ENCODE measurements at places on chromosomes 4 and X.
A peak's percentile ranks its signal among the peaks of the same experiment; 100 is the strongest.

- DNase-seq: no peak
Observed at GRCh38 chr4:78962597-78963115, 23.4 kb upstream of the PAQR3 start.

- no peak for DNase-seq
Observed at GRCh38 chr4:128163177-128164117, 102.3 kb downstream of the LARP1B start.

DNA sequence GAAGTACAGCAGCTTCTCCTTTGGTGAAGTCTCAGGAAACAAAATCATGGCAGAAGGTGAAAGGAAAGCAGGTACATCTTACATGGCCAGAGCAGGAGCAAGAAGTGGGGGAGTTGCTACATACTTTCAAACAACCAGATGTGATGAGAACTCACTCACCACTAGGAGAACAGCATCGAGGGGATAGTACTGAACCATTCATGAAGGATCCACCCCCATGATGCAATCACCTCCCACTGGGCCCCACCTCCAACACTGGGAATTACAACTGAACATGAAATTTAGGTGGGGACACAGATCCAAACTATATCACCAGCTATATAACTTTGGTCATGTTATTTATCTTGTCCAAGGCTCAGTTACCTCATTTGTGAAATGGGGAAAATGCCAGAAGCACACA, 159.4 kb downstream of the OPHN1 start:
- no peak for DNase-seq

DNA sequence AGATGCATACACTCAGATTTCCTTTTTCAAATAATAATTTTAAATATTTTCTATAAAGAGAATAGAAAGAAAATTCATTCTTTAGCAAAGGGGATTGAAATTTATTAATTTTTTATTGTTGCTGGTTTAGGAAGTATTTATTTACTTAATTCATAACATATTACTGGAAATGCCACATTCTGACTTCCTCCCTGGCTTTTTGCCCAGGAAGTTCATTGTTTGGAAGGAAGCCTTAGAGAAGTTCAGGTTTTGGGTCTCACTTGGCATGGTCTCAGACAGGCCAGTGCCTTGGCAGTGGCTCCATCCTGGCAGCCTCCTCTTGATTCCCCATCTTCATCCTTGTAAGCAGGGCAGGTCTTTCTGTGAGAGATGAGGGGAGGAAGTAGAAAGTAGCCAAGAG, 50.5 kb downstream of the IL15 start:
- DNase-seq: no peak

- peak; percentile 19 for DNase-seq
Observed at GRCh38 chr4:68451246-68452211, 4.3 kb downstream of the TMPRSS11E start.

DNA sequence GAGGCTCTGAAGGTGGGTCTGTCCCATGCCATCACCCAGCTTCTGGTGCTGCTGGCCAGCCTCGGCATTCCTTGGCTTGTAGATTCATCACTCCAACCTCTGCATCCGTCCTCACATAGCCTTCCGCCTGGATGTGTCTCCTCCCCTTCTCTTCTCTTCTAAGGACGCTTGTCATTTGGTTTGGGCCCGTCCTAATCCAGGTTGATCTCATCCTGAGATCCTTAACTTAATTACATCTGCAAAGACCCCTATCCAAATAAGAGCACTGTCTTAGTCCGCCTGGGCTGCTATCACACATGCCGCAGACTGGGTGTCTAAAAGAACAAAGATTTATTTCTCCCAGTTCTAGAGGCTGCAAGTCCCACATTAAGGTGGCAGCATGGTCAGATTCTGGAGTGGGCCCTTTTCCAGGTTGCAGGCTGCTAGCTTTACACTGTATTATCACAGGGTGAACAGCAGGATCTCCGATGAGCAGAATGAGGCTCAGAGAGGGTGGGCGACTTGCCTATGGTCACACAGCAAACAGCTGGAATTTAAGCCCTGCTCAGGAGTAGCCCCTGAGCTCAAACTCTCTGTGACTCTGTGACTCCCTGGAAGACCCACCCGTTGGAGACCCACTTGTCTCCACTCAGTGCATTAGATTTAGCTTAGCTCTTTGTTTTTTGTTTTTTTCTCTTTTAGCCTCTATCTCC, 113.1 kb downstream of the STK32B start:
- DNase-seq: no peak

DNA sequence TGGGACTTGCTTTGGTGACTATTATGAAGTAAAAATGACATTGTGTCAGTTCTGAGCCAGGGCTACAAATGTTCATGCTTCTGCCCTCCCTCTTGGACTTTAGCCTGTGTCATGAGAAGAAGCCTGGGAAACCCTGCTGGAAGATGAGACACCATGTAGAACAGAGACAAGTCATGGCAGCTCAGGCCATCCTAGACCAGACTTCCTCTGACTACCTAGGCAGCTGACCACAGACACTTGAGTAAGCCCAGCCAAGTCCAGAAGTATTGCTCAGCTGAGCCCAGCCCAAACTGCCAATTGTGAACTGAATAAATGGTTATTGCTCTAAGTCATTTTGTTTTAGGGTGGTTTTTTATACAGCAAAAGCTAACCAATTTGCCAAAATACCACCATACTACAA, 467.6 kb upstream of the CNKSR2 start:
- no peak for DNase-seq

DNA sequence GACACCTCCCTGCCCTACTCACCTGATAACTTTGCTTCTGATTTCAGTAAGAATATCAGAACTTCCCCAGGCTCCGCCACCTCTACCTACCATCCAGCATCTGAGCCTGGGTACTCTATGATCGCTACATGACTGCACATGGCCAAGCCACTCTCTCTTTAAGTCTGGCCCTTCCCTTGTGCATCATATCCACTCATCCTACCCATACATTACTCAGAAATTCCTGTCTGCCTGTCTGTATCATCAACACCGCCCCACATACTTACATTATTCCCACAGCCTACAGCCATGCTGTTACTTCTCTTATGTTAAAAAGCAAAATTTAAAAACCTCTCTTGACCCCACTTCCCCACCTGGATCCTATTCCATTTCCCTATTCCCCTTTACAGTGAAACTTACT, 84.7 kb downstream of the SCD5 start:
- no peak for DNase-seq

All from activated CD4-positive, alpha-beta T cell treated with anti-CD3 and anti-CD28 coated beads for 48 hours (primary cell).